Activated naive CD4-positive, alpha-beta T cell treated with anti-CD3 and anti-CD28 coated beads, Interleukin-2, amount 10 ng/mL, durations not matched to agents 5 hours and 36 hours (primary cell): ENCODE measurements at places on chromosomes 1 and 21. TPM values are rescaled to one million over a fixed set of nuclear protein-coding genes. Genes with fewer than 3 reads are reported as not detected.

TP73 gene
- total RNA-seq: 2.9 TPM

NR5A2 gene
- not detected for total RNA-seq

B3GALT5 gene
- not detected for total RNA-seq

LYSMD1 gene
- total RNA-seq: 2.7 TPM

IVL gene
- not detected for total RNA-seq

MYBPH gene
- not detected for total RNA-seq

HTR1D gene
- not detected for total RNA-seq

TMEM200B gene
- not detected for total RNA-seq
